ENCODE measurements at places on chromosomes 1 and 21. TPM values are rescaled to one million over a fixed set of nuclear protein-coding genes. Genes with fewer than 3 reads are reported as not detected.

- no peak for DNase-seq
Observed at GRCh38 chr21:16422702-16423101, 692.9 kb downstream of the USP25 start.

- no peak for DNase-seq
Observed at GRCh38 chr1:43754892-43755291, 47.6 kb downstream of the ST3GAL3 start.

DNA sequence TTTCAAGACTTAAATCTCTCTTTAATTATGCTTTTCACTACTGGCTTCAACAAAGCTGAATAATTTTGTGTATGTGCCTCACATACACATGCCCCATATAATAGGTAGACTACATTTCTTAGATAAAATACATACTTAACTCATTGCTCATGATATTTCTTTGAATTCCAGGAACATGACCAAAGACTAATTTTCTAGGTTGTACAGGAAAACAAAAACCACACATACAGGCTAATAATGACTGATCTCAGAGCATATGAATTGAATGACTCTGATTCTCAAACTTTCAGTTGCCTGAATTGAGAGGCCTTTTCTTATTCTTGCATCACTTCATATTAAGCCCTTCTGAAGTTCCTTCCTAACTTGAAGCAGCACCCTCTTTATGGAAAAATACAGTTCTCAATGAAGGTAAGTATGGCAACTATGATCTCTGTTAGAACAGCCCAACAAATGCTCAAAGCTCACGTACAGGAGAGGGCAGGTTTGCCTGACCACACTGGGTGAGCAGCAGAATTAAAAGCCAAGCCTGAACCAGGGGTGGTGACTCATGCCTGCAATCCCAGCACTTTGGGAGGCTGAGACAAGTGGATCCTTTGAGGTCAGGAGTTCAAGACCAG lies 22.6 kb upstream of the UAP1 start:
- DNase-seq: no peak

Gene CHIA
- not detected for total RNA-seq

DNA sequence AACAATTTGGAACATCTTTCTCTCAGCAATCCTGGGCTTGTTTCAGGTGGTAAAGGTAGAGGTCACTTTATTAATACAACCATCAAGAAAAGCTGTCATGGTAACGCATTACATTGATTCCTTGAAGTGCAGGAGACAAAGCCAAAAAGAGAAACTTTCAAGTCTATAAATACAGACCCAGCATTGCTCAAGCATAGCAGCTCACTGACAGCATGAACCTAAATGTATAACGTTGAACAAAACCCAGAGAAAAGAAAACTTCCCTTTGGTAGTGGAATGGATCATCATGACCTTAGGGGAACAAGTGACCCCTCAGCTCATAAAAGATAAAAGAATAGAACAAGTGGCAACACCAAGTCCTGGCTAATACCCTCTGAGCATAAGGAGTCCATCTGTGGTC lies 332.2 kb downstream of the NTNG1 start:
- DNase-seq: no peak

DNA sequence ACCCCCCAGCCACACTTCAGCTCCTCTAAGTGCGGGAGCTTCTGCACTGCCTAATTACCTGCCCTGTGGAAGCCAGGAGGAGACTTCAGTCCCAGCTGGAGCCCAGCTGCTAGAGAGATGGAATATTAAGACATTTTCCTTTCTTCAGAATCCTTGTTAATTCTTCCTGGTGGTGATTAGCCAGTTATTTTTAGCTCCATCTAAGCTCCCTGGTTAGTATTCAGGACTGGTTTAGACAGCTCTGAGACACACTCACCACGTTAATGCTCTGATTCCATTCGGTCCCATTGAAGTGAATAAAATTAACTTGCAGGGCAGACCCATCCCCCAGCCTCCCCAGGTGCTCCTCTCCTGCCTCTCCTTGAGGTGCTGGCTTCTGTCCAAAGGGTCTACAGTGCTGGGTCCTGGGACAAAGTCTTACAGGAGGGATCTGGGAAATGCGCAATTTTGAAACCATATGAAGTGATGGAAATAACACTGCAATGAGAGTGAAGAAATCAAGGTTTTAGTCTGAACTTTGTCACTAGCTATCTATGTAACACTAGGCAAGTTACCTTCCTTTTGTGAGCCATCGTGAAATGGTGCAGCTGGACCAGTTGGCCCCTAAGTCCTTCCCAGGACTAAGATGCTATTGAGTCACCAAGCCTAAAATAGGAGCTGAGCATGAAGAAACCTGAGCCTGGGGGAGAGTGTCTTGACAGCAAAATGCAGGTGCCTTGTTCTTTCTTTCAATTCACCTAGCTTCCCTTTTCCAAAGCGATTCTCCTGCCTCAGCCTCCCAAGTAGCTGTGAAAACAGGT lies 117.4 kb upstream of the ATP1A1 start:
- no peak for DNase-seq

DNA sequence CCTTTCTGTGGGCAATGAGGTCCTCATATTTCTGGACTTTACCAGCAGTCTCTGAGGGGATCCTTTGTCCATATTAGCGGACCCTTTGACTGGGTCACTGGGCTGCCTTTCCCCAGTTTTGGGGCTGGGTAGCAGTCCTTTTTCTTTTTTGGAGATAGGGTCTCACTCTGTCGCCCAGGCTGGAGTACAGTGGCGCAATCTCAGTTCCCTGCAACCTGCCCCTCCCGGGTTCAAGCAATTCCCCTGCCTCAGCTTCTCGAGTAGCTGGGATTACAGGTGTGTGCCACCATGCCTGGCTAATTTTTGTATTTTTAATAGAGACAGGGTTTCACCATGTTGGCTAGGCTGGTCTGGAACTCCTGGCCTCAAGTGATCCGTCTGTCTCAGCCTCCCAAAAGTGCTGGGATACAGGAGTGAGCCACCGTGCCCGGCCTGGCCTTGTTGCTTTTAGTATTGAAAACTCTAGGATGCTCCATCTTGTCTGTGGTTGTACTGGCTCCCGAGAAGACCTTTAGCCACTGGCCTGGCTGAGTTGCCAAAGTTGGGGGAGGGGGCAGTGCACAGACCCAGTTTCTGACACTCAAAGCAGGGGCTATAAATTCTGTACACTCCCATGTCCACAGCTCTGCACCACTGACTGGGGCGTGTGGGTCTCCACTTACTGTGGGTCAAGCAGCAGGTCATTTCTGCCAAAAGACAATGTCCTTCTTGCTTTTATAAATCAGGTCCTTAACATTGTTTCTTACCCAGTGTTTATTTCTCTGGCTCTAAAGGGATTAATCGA lies 33.1 kb downstream of the MAN1C1 start:
- DNase-seq: no peak

DNA sequence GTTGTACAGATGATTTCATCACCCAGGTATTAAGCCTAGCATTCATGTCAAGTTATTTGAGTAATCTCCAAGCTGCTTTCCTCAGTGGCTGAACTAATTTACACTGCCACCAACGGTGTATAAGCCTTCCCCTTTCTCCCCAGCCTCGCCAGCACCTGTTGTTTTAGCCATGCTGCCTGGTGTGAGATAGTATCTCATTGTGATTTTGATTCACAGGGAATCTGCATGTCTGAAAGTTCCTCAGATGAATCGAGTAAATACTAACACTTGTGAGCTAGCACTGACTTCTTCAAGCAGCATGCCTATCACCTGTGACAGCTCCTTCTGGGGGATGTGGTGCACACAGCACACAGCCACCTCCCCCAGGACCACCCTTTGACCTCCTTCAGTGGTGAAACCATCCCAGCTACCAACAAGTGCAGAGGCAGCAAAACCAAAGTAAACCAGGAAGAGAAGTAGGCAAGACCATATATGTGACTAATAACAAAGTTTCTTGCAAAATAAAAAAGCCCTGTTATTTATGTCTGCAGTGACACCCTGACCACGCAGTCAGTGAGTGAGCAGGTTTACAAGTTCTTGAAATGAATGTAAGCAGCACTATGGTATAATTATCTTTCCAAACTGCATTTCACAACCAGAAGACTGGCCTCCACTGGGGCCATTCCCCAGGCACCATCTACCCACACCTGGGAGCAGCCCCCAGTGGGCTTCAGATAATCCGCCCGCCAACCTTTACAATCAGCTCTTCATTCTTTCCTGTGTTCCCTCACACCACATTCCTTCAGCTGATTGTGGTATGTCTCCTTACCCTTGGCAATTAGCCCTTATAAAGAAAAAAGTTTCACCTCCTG lies 173.8 kb downstream of the ETS2 start:
- DNase-seq: no peak

GRCh38 chr1:64948905-64949833 lies 17.2 kb downstream of the JAK1 start:
- no peak for DNase-seq

Gene PLA2G2D
- total RNA-seq: not detected

DNA sequence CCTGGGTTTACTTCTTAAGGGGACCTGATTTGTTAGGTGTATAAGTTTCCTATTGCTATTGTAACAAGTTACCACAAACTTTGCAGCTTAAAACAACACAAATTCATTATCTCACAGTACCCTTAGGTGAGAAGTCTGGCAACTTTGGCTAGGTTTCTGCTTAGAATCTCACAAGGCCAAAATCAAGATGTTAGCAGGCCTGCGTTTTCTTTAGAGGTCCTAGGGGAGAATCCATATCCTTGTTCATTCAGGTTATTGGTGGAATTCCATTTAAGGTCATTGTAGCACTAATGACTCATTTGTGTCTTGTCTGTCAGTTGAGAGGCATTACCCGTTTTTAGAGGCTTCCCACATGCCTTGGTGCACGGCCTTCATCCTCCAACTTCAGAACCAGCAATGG lies 8.2 kb upstream of the SH2D1B start:
- DNase-seq: no peak
